ENCODE measurements at places on chromosomes 3 and 15.

GRCh38 chr3:173025941-173026340 is 115.1 kb downstream of the SPATA16 start:
- DNase-seq = no peak

DNA sequence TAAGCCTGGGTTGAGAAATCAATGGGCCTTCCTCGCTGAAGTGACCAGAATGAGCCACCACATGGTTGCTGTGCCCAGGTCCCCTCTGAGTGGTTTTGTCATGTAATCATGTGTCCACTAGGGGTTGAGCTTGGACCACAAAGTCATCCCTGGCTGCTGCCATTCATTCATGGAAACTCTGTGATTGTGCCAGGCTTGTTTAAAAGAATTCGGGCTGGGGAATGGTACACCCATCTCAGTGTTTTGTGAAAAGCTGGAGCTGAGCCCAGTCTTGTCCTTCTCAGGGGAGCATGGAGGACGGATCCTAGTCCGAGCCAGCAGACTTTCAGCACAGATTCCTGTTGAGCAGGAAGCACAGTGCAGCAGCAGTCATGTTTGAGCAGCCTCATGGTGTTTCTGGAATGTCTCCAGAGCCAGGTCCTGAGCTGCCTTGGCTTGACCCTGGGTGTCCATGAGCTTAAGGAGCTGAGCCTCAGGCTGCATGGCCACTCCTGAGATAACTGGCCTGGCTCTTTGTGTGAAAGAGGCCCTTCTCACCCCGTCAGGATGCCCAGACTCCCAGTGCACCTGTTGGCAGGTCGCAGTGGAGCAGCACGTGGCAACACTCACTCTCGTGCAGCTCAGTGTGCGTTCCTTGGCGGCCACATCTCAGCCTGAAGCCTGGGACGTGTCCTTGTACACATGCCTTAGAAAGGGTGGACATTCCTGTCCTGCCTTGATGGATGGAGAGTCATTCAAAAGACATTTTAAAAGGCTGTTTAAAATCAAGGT is 260.3 kb upstream of the TPM1 start:
- DNase-seq = peak; percentile 81

DNA sequence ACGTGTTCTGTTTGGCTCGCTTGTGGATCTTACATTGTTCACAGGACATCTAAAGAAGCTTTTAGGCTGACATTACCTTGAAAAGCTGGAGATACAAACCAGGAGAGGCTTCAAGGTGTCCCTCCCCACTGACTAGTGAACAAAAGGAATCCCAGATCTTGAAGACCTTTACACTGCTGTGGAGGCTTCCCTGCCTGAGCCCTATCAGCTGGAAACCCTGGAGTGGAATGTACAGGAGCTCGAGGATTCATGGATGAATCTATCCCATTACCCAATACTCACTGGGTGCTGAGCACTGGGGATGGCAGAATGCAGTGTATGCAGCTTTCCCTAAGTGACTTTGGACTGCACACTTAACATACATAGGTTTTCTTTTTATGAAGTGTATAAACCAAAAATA is 82.3 kb upstream of the MFGE8 start:
- DNase-seq = peak; percentile 31

DNA sequence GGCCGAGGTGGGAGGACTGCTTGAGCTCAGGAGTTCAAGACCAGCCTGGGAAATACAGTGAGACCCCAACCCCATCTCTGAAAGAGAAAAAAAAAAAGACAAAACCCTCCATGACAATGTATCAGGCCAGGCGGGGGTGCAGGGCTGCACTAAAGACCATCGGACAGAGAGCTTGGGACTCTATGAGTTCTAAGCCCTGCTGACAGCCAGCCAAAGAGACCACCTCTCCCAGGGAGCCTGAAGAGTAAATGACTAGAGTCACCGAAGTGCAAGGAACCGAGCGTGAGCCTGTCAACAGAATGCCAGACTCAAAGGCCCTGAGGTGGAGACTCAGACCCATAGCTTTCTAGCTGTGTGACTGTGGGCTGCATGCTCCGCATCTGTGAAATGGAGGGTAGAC is 12.5 kb downstream of the POC1A start:
- no peak for DNase-seq

DNA sequence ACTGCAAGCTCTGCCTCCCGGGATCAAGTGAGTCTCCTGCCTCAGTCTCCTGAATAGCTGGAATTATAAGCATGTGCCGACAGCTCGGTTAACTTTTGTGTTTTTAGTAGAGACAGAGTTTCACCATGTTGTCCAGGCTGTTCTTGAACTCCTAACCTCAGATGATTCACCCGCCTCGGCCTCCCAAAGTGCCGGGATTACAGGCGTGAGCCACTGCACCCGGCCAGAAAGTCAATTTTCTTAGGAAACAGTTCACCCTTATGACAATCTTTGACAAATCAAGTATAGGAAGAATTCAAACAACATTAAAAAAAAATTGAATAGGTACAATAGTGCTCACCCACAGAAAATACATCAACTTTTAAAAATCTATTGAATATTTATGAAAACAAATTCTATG is 23.6 kb upstream of the DUT start:
- peak; percentile 3 for DNase-seq

GRCh38 chr15:35329521-35329961 is 216.4 kb downstream of the DPH6 start:
- DNase-seq = peak; percentile 46

Data from fibroblast of mammary gland (primary cell).